Chondrocyte (in vitro differentiated cells): ENCODE measurements at places on chromosomes 7 and 10.

GRCh38 chr10:116849248-116850057 is at the start of gene ENO4:
Gene ENO4, plus strand, starts transcription at chr10:116849499. Its CDS starts 68 bp downstream, at chr10:116849567.
- DNase-seq, result no peak

DNA sequence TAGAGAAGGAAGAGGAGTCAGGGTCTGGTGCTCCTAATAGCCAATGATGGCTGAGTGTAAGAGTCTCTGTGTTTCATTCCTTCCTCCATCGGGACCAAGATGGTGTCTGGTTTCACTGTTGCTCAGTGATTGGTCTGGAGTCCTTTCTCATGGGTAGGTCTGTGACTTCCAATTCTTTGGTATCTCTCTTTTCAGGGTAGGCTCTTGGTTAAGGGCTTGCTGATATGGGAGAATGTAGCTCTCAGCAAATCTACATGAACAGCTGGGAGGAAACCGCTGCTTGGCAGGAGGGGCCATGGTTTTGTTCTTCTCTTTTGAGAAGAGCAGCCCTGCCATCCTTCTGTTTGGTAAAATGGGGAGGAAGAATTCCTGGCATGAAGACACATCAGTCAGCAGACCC is 209.1 kb upstream of the PODXL start:
- no peak for DNase-seq

GRCh38 chr10:85413570-85413969 is 953.0 kb downstream of the GRID1 start:
- DNase-seq, result no peak

GRCh38 chr10:26242706-26243350 is 26.3 kb downstream of the GAD2 start:
- no peak for DNase-seq
